ENCODE measurements at places on chromosomes 3 and 15.

GRCh38 chr3:43477600-43477999 lies 144.2 kb downstream of the ANO10 start:
- DNase-seq, result no peak

GRCh38 chr15:70362886-70363285 lies 265.2 kb upstream of the TLE3 start:
- no peak for DNase-seq

DNA sequence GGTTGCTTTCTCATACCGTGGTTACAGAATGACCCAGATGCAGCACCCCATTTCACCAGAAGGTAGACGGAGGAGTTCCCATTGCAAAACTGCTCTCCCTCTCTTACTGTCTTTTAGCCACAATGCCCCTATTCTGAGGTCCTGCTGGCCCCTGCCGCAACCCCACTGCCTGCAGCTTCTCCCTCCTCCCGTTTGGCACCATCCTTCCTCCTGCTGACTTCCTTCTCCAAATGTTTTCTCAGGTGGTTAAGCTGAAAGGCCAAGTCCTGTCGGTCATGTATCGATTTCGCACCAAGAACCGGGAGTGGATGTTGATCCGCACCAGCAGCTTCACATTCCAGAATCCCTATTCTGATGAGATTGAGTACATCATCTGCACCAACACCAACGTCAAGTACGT lies 132.3 kb upstream of the ABHD17C start:
- DNase-seq, result no peak

DNA sequence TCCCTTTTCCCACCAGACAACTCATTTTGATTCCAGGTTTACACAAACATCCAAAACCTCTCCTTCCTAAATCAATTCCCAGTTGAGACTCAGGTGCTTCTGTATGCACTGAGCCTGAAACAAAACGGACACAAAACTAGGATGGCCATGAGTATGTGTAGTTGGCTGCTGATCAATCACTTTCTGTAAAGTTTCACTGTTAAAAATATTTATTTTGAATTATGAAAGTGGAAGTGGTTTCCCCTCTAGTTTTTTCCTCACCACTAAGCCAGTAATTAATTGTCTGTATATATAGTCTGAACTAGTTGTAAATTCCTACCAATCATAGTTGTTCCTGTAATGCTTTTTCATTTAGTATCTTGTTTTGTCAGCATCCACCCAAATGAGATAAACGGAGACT lies 51.7 kb upstream of the TSPAN3 start:
- DNase-seq, result no peak

DNA sequence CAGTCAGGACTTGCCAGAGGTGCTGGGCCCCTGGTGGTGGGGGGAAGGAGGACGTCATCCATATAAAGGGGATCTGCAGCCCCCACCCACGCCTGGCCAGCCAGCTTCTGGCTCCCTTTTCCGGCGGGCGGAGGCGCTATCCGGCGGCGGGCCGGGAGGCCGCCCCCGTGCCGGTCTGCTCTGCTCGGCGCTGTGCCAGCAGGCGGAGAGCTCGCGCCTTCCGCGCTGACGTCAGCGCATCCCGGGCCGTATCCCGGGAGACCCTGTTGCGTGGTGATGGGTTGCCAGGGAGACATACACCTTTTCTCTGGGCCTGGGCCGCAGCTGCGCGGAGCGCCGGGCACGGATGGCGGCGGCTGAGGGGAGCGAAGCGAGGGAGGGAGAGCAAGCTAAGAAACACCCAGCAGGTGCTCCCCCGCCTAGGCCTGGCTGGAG lies 1.1 kb downstream of the FAM131A start:
- DNase-seq, result peak; percentile 97

- DNase-seq, result no peak
These were observed 287.4 kb upstream of the CTNNB1 start for GRCh38 chr3:40911928-40912327.

DNA sequence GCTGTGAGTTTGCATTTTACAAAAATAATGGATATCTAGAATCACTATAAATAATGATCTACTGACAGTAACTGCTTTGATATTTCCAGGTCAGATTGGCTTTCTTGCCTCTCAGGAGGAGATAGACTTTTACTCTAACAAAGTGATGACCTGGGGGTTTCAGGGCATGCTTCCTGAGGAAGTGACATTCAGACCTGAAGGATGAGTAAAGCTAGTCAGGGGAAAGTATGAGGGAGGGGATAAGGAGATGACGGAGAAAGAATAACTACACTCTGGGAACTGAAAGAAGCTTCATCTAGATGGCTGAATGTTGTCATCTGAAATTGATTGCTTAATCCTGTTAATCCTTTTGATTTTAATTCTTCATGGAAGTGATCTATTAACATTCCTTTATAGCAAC lies 32.2 kb downstream of the ARMC8 start:
- DNase-seq, result no peak

GRCh38 chr15:29528276-29528675 lies 258.7 kb upstream of the NSMCE3 start:
- peak; percentile 29 for DNase-seq

DNA sequence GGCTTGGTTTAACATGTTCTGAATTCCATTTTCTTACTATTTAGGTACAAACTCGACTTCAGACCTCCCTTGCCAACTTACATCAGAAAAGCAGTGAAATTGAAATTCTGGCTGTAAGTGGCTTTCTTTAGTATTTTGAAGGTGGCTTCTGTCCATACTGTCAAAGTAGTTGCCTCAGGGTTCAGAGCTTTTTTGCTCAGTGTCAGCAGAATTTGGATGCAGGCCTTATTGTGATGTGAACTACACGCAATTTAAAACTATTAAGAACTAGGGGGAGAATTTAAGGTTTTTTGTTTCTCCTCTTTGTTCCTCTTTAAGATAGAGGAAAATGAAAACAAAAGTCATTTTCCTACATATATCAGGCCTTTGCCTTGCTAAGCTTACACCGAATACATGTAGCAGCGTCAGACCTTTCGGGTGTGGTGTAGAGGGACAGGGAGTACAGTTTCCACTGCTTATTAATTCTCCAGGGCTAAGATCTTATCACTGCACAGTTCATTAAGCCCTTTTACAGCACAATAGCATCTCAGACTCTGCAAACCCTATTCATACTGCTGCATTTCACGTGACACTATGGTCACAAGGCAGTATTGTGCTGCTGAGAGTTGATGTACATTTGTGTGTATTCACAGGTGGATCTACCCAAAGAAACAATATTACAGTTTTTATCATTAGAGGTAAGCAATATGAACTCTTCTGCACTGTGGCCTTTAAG lies 6.7 kb downstream of the SRP14 start:
- DNase-seq, result no peak

GRCh38 chr3:120212505-120212904 lies 72.5 kb downstream of the GPR156 start:
- no peak for DNase-seq

DNA sequence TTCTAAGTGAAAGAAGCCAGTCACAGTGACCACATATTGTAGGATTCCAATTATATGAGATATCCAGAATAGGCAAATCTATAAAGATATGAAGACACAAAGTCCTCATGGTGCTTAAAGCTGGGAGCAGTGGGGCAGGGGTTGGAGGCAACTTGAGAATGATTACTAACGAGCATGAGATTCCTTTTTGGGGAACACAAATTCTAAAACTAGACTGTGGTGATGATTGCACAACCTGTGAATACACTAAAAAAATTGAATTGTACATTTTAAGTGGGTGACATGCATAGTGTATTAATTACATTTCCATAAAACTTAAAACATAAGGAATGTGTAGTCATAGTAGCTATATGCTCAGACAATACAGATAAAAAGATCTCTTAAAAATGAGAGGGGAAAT lies 103.2 kb downstream of the DPH6 start:
- no peak for DNase-seq

GRCh38 chr15:42507514-42507913 lies 12.1 kb downstream of the SNAP23 start:
- DNase-seq, result no peak

GRCh38 chr3:94246171-94246570 lies 183.3 kb downstream of the NSUN3 start:
- no peak for DNase-seq

DNA sequence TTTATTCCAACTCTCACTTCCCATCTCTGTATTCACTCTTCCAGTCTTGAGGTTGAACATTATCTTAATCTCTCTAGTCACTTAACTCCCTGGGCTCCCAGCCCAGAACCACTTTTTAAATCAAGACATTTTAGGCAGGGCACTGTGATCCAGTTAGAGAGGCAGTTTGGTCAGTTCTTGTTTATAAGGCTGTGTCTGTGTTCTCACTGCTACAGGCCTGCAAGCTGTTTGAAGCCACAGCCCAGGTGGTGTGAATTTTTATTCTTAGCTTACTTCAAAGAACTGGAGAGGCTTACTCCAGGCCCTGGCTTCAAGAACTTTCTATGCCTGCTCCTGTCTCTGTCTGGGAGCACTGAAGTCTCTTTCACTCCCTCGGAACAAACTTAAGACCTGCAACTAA lies 906.1 kb downstream of the CADM2 start:
- no peak for DNase-seq

DNA sequence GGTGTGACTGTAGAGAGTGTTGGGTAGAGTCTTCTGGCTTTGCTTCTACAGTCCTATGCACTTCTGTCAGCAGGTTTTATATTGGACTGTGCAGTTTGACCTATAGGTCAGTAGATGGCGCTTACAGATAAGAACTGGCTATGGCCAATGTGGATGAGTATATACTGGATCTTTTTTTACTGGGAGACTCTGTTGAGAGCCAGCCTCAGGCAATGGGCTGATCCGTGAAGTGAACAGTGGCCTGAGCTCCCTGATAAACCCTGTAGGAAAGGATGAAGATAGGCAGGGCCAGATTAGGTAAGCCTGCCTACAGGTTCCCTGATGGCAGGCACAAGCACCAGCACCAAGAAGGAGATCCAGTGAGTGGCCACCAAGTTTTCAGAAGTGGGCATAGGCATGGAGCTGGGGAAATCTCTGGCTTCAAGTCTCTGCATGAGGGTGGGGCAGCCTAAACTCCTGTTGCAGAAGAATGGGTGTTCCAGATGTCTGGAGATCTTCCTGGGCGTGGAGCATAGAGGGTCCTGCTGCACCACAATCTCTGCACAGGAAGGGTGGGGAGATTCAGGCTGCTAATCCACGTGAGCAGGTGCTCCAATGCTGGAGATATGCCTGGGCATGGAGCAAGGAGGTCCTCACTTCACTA lies 326.0 kb upstream of the SGO1 start:
- peak; percentile 11 for DNase-seq

DNA sequence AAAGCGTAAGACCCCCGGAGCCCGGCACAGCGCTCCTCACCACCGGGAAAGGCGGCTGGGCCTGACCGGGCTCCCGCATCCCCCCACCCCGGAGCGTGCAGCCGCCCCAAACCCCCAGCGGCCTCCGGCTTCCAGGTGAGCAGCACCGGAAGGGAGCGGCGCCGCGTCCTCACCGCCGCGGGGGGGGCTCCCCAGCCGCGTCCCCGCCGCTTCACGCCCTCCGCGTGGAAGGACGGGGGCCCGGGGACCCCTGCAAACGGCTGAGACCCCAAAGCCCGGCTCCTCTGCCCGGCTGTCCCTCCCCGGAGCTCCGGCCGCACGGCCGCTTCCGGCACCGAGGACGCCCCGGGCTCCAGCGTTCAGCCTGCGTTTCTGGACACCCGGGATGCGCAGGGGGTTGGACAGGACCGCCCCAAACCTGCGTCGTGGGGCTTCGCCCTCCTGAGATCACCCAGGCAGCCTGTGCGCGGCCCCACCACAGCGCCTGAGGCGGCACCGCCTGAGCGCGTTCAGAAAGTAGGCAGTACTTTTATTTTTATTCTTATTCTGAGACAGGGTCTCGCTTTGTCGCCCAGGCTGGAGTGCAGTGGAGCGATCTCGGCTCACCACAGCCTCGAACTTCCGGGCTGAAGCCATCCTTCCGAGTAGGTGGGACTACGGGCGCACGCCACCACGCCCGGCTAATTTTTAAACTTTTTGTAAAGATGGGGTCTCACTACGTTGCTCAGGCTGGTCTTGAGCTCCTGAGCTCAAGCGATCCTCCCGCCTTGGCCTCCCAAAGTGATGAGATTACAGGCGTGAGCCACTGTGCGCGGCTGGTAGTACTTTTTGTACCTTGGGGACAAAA lies 51.6 kb upstream of the BLM start:
- peak; percentile 49 for DNase-seq

DNA sequence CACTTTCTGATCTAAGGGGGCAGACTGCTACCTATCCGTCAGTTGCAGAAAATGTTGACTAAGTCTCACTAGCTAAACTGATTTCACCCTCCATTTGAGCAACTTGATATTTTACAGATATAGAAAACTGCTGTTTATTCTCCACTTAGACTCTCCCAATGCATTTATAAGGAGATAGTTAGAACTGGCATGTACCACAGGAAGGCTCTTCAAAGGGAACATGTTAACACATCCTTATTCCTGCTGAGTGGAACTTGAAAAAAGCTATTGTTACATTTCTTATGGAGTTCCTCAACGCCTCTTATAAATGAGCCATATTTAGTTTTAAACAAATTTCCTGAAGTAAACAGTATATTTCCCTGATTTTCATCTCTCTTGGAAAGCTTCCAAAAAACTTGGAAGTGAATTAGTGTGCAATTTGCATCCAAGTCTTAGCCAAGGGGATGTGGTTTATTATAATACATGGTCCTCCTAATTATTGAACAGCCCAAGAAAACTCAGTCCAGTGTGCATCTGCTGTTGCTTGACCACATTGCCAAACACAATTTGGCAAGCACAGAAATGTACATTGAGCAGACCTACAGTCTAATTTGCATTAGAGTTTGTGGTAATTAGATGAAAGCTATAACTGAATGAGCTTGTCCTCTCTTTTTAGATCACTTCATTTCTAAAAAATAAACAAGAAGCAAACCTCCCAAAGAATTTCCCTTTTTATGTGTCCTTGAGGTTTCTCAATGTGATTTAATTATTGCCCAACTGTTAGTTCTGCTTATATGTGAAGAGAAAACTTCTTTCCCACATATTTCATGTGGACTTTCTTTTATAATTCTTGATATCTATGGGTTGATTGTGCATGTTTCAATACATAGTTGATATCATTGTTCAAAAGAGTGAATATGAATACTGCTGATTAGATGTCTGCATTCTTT lies 72.6 kb upstream of the DPH6 start:
- DNase-seq, result no peak

DNA sequence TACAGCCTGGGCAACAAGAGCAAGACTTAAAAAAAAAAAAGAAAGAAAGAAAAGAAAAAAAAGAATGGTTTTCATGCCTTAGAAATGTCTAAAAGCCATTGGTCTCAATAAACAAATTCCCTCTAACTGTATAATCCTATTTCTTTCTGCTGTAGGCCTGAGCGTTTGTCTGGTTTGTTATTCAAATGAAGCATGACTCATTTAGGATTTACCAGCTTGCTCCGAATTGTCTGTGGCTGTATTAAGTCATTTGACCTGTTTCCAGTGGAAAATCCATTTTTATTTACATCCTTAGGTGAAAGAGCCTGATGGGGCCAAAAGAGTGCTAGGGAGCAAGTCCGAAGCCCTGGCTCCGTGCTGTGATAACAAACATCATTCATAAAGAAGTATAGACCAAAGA lies 73.8 kb downstream of the BDH1 start:
- DNase-seq, result no peak

GRCh38 chr15:70584441-70584837 lies 178.9 kb downstream of the UACA start:
- no peak for DNase-seq

GRCh38 chr3:27976933-27977332 lies 254.8 kb upstream of the EOMES start:
- DNase-seq, result no peak

GRCh38 chr3:131192701-131193100 lies 166.0 kb downstream of the NEK11 start:
- DNase-seq, result no peak

GRCh38 chr3:173064631-173065030 lies 76.4 kb downstream of the SPATA16 start:
- no peak for DNase-seq

Measured in frontal cortex (tissue), 4 donors.